ENCODE measurements at places on chromosomes 7 and 10.

DNA sequence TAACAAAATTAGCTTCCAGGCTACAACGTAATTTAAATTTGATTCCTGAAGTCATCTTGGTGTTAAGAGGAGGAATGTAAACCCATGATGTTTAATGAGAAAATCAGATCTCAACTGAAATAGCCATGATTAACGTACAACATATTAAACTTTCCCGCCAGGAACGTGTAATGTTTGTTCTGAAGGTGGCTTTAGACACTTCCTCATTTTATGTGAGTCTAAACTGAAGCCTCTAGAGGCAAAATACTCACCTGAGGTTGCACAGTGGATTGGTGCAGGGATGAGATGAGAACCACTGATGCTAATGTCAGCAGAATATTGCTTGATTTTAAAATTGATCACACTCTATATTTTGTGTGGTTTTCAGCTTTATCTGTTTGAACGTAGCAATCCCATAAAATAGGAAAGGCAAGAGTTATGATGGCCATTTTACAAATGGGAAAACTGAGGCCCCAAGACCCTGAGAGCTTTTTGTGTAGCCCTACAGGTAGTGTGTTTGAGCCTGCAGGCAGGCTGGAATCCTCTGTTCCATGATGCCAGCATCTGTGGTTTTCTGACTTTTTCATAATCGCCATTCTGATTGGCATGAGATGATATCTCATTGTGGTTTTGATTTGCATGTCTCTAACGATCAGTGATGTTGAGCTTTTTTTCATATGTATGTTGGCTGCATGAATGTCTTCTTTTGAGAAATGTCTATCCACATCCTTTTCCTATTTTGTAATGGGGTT lies 243.7 kb upstream of the BMPER start:
- DNase-seq, result no peak

GRCh38 chr7:100621554-100621953 lies 9.2 kb downstream of the MOSPD3 start:
- no peak for DNase-seq

DNA sequence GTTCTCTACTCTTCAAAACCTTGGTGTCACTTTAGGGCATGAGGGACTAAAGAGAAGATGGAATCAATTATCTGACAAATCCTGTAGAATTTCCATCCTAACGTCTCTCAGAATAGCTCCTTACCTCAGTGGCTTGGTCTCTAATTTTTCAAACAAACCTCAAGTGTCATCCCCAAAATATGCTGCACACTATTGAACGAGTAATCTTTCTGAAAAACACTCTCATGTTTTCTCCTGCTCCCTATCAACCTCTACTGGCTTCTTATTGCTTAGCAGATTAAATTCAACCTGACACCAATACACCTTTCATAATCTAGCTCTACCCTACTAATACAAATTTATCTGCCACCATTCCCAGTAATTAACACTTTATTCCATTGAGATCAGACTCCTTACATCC lies 8.5 kb downstream of the CNOT4 start:
- no peak for DNase-seq

DNA sequence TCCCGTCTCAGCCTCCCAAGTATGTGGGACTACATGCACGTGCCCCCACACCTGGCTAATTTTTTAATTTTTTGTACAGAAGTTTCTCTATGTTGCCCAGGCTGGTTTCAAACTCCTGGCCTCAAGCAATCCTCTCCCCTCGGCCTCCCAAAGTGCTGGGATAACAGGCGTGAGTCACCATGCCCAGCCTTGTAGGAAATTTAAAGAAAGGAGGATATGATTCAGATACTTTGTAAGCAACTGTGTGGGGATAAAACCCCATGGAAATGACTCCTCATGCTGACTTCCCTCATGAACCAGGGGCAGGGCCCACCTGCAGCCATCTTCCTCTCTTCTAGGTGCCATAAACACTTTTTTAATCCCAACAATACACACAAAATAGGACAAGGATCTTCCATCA lies 50.2 kb downstream of the APBB1IP start:
- DNase-seq, result no peak

DNA sequence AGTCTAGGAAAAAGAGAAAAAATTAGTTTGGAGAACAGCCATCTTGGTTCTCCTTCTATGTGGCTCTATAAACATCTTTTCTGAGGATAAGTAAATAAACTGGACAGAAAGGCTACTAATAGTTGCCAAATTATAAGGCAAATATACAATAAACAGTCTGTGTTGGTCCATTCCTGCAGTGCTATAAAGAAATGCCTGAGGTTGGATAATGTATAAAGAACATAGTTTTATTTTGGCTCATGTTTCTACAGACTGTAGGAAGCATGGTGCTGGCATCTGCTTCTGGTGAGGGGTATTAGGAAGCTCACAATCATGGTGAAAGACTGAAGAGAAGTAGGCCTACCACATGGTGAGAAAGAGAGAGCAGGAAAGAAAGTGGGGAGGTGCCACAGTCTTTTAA lies 209.7 kb downstream of the MACC1 start:
- DNase-seq, result no peak

- DNase-seq, result no peak
These were observed at the start of gene LRRTM3 for GRCh38 chr10:66925896-66926715. Gene LRRTM3, plus strand, starts transcription at chr10:66926036.

GRCh38 chr7:21413502-21413901 lies 14.4 kb upstream of the SP4 start:
- no peak for DNase-seq

GRCh38 chr10:104059364-104059763 lies 26.3 kb downstream of the COL17A1 start:
- no peak for DNase-seq

DNA sequence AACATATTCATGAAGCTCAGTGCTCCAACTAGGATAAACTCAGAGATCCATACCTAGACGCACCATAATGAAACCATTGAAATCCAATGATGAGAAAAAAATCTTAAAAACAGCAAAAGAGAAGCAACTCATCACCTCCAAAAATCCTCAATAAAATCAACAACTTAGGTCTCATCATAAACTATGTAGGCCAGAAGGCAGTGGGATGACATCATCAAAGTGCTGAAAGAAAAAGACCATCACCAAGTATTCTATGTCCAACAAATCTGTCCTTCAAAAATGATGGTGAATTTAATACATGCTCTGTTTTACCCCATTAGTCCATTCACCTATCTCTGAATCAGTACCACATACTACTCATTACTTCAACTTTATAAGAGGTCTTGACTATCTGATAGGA lies 304.4 kb downstream of the HDAC9 start:
- DNase-seq, result no peak

- no peak for DNase-seq
These were observed 176.2 kb downstream of the WDR11 start for GRCh38 chr10:121027371-121027770.

DNA sequence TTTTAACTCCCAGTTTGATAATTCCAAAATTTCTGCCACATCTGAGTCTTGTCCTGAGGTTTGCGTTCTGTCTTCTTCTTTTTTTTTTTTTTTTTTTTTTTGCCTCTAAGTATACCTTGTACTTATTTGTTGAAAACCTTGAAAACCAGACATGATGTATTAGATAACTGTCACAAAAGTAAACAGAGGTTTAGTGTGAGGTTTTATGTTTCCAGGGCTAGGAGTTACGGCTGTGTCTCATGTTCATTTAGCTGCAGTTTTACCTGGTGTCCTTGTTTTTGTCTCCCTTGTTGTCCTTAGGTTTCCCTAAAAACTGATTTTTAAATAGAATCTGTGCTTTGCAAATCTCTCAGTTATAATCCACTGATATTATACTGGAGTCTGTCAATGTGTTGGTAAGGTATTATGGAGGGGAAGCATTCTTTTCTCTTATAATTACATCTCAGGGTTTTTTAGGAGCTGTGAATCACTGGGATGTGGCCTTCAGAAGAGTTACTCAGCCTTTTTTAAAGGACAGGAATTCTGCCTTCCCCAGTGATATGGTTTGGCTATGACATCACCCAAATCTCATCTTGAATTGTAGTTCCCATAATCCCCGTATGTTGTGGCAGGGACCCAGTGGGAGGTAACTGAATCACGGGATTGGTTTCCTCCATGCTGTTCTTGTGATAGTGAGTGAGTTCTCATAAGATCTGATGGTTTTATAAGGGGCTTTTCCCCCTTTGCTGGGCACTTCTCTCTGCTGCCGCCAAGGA lies 95.0 kb downstream of the CDCA7L start:
- DNase-seq, result no peak

GRCh38 chr7:126818393-126819196 lies 434.1 kb downstream of the GRM8 start:
- DNase-seq, result no peak

- DNase-seq, result no peak
These were observed 6.3 kb downstream of the VPS26A start for GRCh38 chr10:69130251-69130650.

GRCh38 chr10:44260286-44260928 lies 124.5 kb downstream of the CXCL12 start:
- no peak for DNase-seq

- DNase-seq, result no peak
These were observed 12.5 kb downstream of the LIPA start for GRCh38 chr10:89238956-89239644.

GRCh38 chr7:87474533-87475358 lies 734 bp downstream of the ABCB4 start:
- no peak for DNase-seq

GRCh38 chr10:79283616-79284015 lies 63.7 kb upstream of the PPIF start:
- DNase-seq, result no peak

GRCh38 chr7:82674268-82674667 lies 230.7 kb upstream of the CACNA2D1 start:
- DNase-seq, result no peak

- no peak for DNase-seq
These were observed 142.4 kb upstream of the SAMD8 start for GRCh38 chr10:74969093-74969492.

- DNase-seq, result no peak
These were observed 128.4 kb downstream of the WNT2 start for GRCh38 chr7:117194445-117194844.

GRCh38 chr7:51114501-51114900 lies 202.1 kb downstream of the COBL start:
- no peak for DNase-seq

DNA sequence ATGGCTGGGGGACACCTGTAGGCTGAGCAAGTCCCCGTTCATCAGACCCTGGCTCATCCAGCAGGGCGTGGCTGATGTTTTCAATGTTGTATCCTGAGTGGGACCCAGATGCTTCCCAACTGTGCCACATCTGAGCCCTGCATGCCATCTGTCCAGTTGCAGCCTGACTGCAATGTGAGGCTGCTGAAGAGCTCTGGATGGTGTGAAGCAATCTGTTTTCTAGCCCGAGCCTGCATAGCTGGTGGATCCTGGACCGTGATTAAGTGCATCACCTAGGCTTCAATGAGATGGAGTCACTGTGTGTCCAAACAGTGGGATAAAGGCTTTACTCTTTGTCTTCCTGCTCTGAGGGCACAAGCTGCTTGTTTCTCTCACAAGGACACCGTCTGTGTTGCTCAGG lies 99.8 kb downstream of the TCF7L2 start:
- DNase-seq, result no peak

DNA sequence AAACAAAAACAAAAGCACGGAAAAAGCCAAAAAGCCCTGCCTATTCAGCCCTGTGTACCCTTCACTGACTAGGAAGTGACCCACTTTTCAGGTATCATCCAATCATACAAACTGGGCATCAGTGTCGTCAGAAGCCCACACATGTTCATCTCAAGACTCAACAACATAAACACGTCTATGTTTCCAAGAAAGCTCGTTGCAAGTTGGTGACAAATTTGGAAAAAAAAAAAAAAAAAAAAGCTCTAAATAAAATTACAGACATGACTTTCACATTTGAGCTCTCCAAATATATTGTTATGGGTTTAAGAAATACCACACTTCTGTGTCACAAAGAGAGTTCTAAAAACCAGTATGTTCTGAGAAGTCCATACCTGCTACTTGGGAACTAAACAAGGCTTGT lies 204.7 kb upstream of the KLF14 start:
- no peak for DNase-seq

DNA sequence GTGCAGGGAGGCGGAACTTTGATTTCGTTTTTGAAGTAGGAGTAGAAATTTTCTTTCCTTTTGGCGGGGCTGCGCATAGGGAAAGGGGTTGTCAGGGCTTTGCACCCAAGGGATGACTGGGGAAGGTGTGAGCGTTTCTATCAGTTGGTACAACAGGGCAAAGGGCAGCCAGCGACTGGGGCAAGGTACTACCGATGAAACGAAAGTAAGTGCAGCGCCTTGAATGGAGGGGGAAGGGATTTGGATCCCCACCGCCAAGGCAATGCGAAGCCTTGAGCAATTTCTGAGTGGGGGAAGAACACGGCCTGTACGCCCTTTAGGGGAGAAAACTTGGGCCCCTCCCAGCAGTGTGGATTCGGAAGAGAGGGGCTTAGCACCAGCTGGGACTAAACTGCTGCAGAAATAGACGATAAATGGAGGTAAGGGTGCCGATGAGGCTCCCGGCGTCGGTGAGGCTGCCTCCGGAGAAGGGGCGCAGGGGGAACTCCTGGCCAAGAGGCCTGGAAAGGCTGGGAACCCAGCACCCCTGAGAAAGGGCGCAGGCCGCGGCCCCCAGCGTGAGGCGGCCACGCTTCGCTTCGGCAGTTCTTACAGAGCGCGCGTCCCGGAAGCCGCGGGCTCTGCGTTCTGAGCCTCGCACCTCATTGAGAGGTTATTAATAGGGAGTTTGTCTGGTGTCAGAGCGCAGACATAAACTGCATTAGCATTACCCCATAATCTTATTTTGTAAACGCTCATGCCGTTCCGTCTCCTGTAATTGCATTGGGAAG lies 10.0 kb upstream of the TLX1 start:
- DNase-seq, result peak; percentile 40

GRCh38 chr10:29323367-29323766 lies 34.5 kb downstream of the LYZL1 start:
- DNase-seq, result no peak

- DNase-seq, result no peak
These were observed 207.0 kb upstream of the PPP2R2D start for GRCh38 chr10:131693766-131694165.

- no peak for DNase-seq
These were observed 116.6 kb downstream of the NRP1 start for GRCh38 chr10:33217854-33218253.

DNA sequence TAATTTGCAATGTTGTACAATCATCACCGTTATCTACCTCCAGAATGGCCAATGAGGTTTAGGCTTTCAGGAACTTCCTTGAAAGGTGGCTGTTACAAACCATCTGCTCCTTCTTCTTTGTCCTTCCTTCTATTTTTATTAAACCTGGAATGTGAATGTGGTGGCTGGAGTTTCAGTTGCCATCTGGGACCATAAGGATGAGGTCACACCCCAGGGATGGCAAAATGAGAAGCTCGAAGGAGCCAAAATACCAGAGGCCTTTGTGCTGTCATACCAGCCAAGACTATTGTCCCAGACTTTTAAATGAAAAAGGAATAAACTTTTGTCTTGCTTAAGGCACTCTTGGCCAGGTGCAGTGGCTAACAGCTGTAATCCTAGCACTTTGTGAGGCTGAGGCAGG lies 30.9 kb upstream of the LMTK2 start:
- DNase-seq, result no peak

All from stimulated activated CD4-positive, alpha-beta T cell treated with anti-CD3 and anti-CD28 coated beads, Interleukin-12 subunit alpha, Interleukin-12 subunit beta, amount 100 ng/mL, for 4 hours (primary cell).